ENCODE measurements at places on chromosomes 2 and 18.

- no peak for DNase-seq
These were observed 13.2 kb downstream of the GPC1 start for GRCh38 chr2:240448387-240449274.

GRCh38 chr2:217887841-217888701 is 114.7 kb downstream of the TNS1 start:
- DNase-seq, result no peak

DNA sequence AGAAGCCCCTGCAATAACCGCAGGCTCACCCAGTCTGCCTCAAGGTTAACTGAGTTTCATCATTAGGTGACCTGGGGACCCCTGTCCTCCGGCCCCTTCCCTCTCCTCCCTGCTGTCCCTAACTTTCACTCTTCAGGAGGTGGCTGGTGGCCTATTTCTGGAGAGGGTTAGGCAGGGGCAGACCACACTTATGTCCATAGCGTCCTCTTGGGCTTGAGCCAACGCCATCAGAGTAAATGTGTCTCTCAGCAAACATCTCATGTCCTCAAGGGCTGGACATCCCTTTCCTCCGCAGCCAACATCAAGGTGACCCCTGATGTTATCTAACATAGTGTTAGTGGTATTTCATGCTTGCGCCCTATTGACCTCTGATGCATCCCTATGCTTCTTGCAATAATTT is 114.8 kb downstream of the BCL11A start:
- DNase-seq, result no peak

- no peak for DNase-seq
These were observed 213.8 kb downstream of the SMAD2 start for GRCh38 chr18:47716632-47717185.

- no peak for DNase-seq
These were observed 64.0 kb upstream of the ACKR3 start for GRCh38 chr2:236505648-236506047.

DNA sequence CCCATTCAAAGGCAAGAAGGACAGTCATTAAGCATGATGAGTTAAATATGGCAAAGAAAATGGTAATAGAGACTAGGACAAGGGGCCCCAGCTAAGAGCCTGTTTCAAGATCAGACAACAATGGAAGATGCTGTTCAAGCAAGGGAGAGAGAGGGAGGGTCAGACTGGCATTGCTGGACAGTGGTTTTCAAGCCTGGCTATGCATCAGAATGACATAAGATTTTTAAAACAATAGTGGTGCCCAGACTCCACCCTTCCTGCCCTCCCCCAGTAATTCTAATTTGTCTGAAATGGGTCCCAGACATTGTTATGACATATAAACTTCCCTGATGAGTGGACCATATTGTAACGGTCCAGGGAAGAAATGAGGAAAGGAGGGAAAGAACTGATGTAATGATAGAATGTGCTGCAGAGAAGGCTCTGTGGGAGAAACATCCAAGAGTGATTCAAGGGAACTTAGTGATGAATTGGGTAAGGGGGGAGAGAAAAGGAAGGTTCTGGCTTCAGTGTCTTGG is 112.9 kb upstream of the TRIB2 start:
- DNase-seq, result no peak

DNA sequence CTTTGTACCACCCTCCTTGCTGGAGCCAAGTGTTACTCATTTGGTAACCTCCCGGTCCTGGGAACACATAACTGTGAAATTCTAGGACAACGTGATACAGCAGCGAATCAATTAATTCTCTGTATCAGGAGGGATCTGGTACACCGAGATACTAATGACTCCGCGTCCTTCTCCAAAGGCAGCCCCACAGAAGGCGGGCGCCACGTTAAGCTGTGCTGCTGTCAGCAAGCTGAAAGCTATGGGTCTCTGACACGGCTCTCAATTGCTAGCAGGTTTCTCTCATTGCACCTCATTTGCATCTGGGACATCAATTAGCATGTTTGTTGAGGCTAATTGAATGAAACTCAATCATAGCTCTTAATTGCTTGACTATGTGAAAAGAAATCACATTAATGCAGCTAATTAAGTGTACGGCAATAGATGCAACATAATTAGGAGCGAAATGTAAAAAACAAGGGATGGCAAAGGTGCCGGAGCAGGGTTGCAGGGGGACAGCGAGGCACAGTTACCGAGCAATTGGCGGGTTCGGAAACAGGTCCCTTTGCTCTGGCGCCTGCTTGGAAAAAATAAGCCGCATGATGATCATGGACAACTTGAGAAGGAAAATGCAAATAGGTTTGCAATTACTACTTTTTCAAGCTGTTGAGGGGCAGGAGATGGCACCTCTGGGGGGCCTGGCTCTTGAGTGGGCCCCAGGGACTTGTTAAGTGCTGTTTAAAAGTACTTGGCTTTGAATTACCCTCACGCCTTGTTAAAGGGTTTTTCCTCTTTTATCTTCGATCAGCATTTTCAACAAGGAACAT is 264.2 kb downstream of the GBX2 start:
- DNase-seq, result no peak

GRCh38 chr18:8681196-8681595 is 24.2 kb upstream of the MTCL1 start:
- DNase-seq, result no peak

GRCh38 chr2:222669353-222669752 is 2.1 kb upstream of the MOGAT1 start:
- no peak for DNase-seq

DNA sequence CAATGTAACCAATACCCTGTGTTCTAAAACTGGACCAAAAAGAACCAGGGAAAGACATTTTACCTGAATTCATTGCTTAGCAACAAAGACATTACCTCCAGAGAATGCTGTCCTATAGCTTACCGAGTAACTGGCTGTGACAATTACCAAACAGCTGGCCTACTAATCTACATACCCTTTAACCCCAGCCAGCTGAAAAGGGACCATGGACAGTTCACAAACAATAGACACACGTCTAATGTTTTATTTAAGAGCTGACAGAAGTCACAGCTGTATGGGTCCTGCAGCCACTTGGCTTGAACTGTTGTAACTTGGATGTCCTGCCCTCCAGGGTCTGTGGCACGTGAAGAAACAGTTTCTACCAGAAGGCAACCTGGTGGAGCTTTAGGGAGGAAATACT is 130.1 kb upstream of the EFEMP1 start:
- DNase-seq, result peak; percentile 24

DNA sequence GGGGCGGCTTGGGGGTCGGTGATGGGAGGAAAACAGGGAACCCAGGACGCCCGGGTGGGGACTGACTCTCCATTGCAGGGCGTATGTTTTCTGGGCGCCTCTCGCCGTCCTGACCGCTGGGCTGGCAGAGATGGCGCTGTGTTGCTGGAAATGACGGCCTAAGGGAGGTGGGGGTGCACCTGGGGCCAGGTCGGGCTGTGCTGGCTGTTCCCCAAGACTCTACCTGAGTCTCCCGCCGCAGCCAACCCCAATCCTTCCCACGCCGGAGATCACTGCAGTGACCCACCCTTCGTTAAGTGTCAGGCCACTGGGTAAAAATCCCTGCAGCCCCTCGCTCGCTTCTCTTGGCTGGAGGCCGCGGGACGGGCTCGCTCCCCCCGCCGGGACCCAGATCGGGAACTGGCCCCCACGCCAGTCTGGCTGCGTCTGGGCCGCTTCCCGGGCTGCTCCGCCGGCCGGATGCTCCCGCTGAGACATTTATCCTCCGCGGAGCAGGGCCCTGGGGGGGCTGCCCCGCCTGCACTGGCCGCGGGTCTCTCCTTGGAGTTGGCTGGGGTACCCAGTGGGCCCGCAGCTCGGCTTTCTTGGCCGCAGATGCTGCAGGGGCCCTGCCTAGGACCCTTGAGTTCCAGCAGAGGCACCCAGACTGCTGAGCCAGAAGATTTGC is 7.8 kb upstream of the ARMC9 start:
- peak; percentile 70 for DNase-seq

DNA sequence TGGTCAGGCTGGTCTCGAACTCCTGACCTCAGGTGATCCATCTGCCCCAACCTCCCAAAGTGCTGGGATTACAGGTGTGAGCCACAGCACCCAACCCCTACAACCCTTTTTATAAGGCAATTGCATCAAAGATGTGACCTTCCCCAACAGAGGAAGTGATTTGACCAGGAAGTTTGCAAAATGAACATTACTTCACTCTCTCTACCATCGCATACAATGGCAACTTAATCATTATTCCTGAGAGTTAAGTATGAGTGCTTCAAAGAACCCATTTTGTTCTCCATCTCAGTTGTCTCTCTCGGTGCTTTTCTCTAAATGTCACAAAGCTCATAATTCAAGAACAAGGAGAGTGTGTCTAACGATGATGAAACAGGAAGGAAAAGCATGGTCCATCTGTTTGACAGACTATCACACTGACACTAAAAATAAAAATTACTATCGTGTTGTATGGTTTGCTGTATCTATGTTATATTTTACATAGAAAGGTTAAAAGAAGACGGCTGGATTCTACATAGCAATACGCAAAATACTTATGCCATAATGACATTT is 18.1 kb upstream of the CREG2 start:
- DNase-seq, result no peak

- DNase-seq, result no peak
These were observed 103.1 kb downstream of the DTNB start for GRCh38 chr2:25570161-25570845.

DNA sequence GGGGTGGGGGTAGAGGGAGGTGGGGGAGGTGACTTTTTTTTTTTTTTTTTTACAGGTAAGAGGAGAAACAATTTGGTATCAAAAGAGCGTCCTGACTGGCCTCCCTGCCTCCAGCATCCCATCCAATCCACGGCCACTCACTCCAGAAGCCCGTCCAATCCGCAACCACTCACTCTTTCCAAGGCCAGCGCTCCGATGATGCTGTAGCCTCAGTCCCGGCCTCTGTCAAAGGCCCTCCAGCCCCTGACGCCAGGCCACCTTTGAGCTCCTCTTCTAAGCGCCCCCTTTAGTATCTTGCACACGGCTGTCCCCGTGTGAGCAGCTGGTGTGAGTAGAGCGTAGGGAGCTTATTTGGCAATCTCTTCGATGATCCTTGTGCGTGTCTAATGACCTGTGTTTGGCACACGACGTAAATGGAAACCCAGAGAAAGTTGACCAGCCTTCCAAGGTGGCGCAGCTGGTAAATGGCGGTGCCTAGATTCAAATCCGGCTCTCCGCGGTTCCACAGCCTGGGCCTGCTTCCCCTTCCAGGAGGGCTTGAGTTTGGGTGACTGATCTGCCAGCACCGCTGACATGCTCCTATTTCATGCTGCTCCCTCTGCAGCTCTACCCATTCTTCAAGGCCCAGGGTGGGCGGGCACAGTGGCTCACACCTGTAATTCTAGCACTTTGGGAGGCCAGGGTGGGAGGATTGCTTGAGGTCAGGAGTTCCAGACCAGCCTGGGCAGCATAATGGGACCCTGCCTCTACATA is 23.8 kb upstream of the PXDN start:
- DNase-seq, result no peak

DNA sequence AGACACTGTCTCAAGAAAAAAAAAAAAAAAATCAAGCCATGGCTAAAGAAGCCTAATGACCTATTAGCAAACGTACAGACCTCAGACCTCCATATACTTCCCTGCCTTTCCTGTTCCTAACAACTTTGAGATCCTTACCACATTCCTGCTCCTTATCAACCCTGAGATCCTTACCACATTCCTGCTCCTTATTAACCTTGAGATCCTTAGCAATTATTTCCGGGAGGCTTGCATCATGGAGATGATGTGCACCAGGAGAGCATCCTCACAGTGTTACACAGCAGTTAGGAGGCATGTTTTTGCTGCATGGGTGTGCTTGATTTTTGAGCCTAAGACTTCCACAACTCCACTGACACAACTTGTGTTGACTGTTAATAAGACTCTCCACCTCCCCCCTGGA is 54.6 kb upstream of the RASGRP3 start:
- DNase-seq, result no peak

DNA sequence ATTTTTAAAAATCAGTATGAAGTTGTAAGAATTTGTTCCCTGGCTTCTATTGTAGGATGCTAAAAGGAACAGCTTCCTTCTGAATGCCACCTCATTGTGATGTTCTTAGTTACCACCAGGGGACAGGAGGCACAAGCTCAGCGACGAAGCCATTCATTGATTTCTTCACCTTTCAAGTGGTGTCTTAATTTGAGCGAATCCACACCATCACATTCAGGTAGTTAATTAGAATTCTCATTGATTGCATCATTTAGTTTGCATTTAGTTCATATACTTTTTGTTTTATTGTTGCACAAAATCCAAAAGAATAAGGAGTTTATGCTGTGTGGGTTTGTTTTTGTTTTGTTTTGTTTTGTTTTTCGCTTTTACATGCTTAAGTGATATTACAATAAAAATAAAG is 23.1 kb downstream of the CYP27C1 start:
- DNase-seq, result no peak

DNA sequence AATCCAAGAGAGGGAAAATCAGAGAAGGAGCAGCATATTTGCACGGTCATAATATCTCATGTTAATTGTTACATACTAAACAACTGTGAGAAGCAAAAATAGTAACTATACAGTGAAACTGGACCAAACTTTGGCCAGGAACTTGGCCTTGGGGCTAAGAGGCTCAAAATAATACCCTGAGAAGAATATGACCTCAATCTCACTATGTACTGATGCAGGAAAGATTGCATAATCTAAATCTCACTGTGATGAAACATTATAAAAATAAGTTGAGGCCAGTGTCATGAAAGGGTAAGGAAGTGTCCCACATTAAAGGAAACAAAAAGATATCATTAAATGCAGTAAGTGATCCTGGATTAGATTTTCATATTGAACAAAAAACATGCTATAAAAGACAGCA is 36.5 kb downstream of the ZRANB3 start:
- DNase-seq, result no peak

GRCh38 chr2:183709829-183710228 is 585.6 kb downstream of the NUP35 start:
- no peak for DNase-seq

DNA sequence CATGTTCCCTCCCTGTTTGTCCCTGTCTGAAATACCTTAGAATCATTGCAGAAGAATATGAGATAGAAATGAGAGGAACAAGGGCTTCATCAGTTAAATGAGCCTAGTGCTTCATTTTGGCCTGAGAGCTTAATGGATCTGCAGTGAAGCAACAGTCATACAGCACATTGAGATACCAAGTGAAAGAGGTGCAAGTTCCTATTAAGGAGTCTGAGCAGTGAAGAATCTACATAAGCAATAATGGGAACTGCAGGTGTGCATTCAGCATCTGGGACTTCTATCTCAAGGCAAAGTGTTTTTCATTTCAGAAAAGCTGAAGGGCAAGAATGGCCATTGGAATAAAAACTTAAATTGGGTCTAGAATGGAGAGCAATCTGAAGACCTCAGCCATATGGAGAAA is 323.2 kb upstream of the SLC39A10 start:
- no peak for DNase-seq

DNA sequence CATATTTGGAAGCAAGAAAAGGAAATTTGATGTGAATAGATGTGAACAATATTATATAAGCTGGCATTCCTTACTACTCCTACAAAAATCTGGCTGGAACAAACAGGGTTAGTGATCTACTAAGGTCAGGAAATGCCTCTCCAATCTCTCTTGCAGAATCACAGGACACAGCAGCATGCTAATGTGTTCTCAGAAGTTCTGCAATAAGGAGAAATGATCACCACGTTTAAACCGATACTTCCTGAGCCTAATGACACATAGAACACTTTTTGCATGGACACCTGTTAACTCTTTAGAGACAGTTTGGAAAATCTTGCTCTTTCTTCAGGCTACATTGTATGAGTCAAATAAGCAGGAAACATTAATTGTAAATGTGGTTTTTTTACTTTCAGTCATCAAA is 89.6 kb upstream of the MAP3K20 start:
- no peak for DNase-seq

- DNase-seq, result no peak
These were observed 15.8 kb upstream of the COL6A3 start for GRCh38 chr2:237429753-237430152.
